Memory B cell (primary cell): ENCODE measurements at places on chromosomes 13 and 19.

- DNase-seq, result no peak
These were observed 4.3 kb downstream of the TEX29 start for GRCh38 chr13:111324736-111325135.

DNA sequence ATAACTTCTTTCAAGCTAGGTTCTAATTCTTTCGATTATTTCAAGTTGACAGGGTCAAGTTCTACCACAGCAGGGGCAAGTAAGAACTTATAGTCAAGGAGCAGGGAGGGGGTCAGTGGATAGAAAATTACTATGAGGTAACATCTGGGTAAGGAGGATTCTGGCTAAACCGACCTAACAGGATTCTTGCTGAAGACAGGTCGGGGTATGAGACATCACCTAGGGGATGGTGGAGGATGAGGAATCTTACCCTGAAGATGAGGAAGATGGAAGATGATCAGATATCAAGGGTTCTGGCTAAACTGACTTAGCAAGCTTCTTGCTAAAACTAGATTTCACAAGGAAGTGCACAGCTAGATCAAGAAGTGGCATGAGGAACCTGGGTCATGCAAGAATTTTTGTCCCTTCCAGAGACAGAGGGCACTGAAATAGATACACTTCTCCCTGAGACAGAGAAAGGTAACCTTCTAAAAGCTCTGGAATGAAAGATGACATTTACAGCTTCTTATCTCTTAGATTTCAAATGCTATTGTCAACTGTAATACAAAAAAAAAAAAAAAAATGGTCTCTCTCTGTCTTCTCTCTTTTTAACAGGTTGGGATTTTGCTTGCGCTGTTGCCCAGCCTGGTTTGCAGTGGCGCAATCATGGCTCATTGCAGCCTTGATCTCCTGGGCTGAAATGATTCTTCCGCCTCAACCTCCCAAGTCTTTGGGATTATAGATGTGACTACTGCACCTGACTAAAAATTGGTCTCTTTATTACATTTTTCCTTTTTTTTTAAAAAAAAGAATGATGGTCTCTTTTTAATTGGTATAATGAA is 9.6 kb upstream of the METTL21C start:
- no peak for DNase-seq

- no peak for DNase-seq
These were observed 11.8 kb downstream of the ARHGEF18 start for GRCh38 chr19:7360393-7360984.

GRCh38 chr13:27349458-27349857 is 75.0 kb upstream of the GTF3A start:
- no peak for DNase-seq

DNA sequence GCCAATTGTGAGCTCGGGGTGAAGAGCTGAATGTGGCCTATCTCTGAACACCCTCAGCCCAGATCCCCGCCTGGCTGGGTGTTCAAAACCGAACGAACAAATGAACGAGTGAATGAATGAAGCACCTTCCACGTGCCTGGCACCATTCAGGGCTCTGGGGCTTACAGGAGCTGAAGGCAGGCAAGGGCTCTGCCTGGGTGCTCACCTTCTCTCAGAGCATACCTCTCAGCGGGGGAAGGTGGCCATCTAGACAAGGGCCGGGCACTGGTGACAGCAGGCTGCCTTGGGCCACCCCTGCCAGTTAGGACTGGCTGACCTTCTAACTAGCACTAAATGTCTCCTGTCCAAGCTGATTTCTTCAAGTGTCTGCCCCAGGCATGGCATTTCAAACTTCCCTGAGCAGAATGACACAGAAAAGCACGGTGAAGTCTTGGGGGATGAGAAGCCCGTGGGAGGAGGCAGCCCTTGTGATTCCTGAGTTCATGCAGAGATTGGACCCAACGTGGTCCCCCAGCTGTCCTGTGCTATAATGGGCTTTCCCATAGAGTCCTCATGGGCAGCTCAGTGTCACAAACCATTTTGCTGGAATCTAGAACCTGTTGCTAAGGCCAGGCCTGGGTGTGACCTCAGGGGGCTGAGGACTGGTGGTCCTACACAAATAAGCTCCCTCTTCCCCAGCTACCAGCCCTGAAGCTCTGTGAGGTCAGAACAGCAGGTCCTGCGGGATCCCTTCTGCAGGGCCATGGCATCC is 27.9 kb upstream of the VSTM2B start:
- DNase-seq, result no peak

DNA sequence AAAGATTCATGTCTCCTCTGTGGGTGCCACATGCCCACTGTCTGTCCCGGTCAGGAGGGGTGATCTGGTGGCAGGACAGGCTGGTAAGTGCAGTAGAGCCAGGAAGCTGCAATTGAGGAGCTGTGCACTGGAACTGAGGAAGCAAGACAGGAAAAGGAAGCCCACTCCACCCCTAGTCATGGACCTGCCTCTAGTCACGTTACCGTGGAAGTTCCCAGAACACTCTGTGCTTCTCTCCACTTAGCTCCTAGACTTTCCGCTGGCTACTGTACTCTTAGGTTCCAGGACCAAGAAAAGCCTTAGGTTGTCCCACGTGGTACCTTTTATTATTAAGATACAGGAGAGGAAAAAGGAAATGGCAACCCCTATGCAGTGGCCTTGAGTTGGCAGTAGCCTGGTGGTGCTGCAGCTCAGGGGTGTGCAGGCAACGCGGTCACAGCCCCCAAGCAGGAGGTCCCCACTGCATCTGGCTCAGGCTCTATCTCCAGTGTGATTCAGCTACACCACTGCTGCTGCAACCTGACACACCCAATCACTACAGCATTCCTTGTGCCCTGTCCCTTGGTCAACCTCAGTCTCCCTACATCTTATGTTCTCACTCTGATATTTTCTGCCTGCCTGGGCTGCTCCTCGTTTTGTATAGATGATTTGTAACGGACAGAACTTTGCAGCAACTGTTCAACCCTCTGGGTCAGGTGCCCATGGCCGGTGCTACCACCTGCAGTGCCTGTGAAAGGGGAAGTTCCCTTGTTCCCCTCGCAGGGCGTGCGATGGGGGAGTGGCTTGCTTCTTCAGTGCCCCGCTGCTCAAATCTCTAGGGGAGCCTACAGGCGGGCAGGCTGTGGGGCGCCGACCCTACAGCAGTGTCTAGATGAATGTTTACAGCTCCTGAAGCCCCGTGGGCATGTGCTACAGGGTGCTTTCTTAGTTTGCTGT is 24.4 kb upstream of the GPR12 start:
- peak; percentile 61 for DNase-seq

DNA sequence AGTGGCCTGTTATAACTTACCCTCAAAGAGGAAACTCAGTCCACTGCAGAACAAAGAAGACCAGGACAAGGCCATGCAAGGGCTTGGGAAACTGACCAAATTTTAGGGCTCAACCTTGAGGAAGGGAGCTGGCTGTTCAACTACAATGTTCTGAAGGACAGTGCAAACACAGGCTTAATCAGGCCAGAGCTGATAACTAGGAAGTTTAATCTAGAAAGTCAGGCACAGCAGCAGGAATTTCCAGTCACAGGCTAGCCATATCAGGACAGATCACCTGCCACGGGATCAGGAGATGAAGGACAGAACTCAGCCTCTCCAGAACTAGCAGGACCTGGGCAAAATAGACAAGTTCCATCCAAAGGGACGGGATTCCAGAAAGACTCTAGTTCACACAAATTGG is 89.4 kb downstream of the ENOX1 start:
- no peak for DNase-seq

DNA sequence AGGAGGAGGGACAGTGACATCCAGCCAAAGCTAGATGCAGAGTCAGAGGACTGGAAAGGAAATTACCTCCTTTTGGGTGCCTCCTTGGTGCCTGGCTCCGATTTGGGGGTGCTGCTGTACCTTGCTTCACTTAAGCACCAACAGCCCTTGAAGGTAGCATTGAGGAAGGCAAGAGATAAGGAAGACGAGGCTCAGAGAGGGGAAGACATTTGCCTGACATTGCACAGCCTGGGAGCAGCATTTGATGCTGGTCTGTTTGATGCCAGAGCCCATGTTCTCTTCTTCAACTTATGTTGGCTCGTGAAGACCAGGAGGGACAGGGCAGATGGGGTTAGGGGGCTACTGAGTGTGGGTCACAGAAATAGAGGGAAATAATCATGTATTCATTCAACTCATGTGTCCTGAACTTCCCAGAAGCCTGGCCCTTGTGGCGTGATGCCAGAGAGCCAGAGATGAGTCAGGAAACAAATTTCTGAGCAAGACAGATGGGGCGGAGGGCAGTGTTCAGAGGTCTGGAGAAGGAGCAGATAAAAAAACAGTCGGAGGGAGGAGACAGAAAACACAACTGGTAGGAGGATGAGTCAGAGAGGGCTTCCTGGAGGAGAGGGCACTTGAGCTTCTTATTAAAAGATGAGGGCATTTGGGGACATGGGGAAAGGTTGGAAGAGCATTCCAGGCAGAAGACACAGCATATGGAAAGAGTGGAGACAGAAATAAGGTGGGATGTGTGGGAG is 3.0 kb upstream of the C19orf81 start:
- no peak for DNase-seq

DNA sequence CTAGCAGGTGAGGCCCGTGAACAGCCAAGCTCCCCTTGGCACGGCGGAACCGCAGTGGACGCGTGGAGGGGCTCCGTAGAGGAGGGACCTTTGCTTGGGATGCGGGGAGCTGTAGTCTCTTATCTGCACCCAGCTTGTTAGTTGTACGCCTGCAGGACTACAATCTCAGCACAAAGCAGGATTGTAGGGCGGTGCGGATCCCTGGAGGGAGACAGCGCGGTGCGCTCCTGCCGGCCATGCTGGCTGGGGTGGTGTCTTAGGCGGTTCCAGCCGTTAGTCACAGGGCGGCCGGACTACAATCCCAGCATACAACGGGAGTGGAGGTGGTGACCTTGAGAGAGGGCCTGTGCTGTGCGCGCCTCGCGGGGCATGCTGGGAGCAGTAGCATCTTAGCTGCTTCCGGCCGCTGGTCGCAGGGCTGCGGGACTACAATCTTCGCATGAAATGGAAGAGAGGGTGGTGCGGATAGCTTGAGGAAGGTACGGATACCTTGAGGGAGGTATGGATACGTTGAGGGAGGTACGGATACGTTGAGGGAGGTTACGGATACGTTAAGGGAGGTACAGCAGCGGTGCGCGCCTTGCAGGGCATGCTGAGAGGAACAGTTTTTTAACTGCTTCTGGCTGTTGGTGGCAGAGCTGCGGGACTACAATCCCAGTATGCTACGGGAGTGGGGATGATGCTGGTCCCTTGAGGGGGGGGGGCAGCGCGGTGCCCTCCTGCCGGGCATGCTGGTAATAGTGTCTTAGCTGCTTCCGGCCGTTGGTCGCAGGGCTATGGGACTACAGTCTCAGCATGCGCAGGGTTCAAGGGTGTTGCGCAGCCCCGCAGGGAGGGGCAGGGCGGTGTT is 1419.1 kb downstream of the UQCRFS1 start:
- DNase-seq, result peak; percentile 83

GRCh38 chr19:47610902-47611301 is 2.0 kb downstream of the BICRA start:
- DNase-seq, result no peak

GRCh38 chr13:99614465-99614885 is 113.2 kb downstream of the TM9SF2 start:
- DNase-seq, result peak; percentile 14

GRCh38 chr13:96982672-96983071 is 11.6 kb downstream of the OXGR1 start:
- no peak for DNase-seq

- no peak for DNase-seq
These were observed 15.8 kb upstream of the UBE2S start for GRCh38 chr19:55423225-55424005.

DNA sequence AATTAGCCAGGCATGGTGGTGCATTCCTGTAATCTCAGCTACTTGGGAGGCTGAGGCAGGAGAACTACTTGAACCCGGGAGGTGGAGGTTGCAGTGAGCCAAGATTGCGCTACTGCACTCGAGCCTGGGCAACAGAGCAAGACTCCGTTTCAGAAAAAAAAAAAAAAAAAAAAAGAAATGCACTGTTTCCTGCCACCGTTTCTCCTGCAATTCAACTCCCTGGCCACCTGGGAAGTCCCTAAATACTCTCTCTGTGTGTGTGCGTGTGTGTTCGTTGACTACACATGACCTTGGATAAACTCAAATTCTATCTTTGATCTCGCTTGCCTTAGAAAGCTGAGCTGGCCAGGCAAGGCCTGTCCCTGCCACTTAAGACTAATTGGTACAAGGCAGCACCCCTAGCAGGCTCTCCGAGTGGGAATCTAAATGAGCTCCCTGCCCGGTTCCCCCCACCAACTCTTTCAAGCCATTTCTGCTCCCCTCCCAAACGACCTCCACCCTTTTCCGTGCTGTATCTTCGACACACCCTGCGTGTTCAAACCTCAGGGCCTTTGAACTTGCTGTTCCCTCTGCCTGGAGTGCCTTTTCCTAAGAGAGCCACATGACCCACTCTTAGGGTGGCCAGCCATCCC is 5.2 kb upstream of the BCAT2 start:
- DNase-seq, result no peak

GRCh38 chr19:29787281-29787680 is 24.5 kb upstream of the CCNE1 start:
- no peak for DNase-seq

DNA sequence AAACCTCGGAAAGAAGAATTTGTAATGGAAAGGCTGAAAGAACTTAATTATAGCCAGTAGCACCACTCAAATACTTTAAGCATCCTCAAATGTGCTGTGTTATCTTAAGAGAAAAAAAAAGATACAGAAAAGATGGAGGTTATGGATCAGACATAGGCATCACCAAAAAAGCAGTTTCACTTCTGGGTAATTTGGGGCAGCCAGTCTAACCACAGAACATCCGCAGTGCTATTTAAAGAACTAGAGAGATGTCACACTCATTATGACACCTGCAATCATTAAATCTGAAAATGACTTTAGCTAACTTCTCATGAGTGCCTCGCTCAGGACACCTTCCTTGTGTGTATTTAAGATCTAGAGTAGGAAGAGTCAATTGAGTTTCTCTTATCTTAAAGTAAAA is 211.8 kb downstream of the RBM26 start:
- peak; percentile 63 for DNase-seq

DNA sequence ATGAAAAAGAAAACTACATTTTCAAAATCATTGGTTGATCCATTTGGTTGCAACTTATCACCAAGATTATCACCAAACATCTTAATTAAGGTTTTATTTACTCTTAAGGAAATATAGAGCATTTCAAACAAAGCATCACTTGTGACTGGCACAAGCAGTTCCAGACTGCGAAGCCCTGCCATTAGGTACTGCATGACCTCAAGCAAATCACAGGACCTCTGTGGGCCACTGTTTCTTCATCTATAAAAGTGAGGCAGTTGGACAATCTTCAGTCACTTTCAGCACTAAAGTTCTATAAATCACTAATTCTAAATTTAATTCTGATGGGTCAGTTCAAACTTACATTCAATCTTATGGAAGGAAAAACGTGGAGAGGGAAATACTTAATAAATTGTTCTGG is 2.0 kb downstream of the ELF1 start:
- DNase-seq, result no peak
